Suprapubic skin (tissue), 4 donors: ENCODE measurements at places on chromosomes 2 and 18. TPM values are rescaled to one million over a fixed set of nuclear protein-coding genes. Genes with fewer than 3 reads are reported as not detected.

Gene NTSR2
- not detected for total RNA-seq

Gene GPAT2
- total RNA-seq = 2.4 TPM

Gene MAP2
- total RNA-seq = 52.0 TPM

Gene DTNA
- total RNA-seq = 3.0 TPM

Gene SCN1A
- total RNA-seq = not detected

Gene HAAO
- total RNA-seq = 6.6 TPM

Gene CAMKMT
- 8.1 TPM for total RNA-seq

Gene MCFD2
- total RNA-seq = 40.5 TPM

Gene TUBA4A
- total RNA-seq = 530 TPM

Gene AOX1
- 22.2 TPM for total RNA-seq

Gene PPP4R3B
- total RNA-seq = 69.2 TPM

Gene NR4A2
- total RNA-seq = 9.5 TPM

Gene LYG2
- total RNA-seq = 16.0 TPM

Gene DAPL1
- 158 TPM for total RNA-seq

Gene SPR
- total RNA-seq = 14.2 TPM

DNA sequence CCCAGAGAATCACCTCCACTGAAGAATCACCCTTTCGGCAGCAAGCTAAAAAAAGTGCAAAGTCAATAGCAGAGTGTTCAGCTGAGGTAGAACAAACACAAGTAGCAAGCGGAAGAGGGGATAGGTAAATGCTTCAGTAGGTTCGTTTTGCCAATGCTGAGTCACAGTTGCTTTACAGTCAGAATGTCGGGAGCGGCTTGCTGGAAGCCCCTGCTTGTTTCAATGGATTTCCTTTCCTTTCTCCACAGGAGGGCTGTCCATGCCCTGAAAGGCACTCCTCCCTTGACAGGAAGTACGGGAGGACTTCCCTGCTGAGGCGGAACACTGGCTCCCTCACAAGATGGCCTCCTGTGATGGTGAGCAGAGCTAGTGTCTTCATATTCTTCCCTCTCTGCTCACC is 146.2 kb upstream of the LYPD1 start:
- H3K36me3 ChIP-seq = no peaks in the 10 kb centered on the region
- no peaks in the 10 kb centered on the region for H3K4me1 ChIP-seq
- no peak overlapping the region for H3K4me3 ChIP-seq

GRCh38 chr2:210443527-210443926 is 33.0 kb downstream of the LANCL1 start:
- H3K36me3 ChIP-seq = peaks cover 38% of the 10 kb centered on the region
- H3K4me3 ChIP-seq = no peak overlapping the region
- H3K27me3 ChIP-seq = no peaks in the 10 kb centered on the region
- no peaks in the 10 kb centered on the region for H3K4me1 ChIP-seq

DNA sequence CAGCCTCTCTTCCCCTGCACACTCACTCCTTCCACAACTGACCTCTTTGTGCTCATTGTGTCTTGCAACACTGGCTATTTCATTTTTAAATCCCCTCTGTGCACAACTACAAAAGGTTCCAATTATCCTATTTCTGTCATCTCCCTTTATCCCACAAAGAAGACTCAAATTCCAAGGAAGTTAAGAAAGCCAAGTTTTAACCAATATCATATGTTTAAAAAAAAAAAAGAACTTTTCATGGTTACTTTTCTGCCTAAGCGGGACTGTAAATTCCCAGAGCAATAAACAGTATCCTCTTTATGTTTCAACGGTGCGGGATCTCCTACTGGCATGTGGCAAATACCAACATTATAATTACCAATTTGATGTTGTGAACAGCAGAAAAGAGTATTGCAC is 83.8 kb downstream of the DOCK10 start:
- H3K27me3 ChIP-seq = no peaks in the 10 kb centered on the region
- no peaks in the 10 kb centered on the region for H3K36me3 ChIP-seq
- no peak for DNase-seq
- peaks cover 18% of the 10 kb centered on the region for H3K4me1 ChIP-seq
- no peak overlapping the region for H3K27ac ChIP-seq
- H3K4me3 ChIP-seq = no peak overlapping the region

DNA sequence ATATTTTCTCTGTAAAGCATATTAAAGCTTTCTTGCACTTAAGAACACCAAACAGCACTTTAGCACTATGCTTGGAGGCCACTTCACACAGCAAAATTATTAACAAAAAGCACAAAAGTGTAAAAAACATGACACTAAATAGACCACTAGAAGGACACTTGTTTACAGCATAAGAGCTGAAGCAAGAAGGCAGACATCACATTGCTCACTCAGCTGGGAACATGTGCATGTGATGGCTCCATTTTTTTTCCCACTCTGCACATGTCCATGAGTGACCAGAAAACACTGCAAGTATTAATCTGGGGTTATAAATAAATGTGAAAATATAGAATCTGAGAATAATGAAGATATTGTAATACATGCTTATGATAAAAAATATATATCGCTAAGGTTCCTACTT is 103.1 kb upstream of the MAPRE2 start:
- H3K4me1 ChIP-seq = no peaks in the 10 kb centered on the region
- DNase-seq = no peak
- no peak overlapping the region for H3K4me3 ChIP-seq
- no peaks in the 10 kb centered on the region for H3K27me3 ChIP-seq
- no peaks in the 10 kb centered on the region for H3K36me3 ChIP-seq
- H3K27ac ChIP-seq = no peak overlapping the region

DNA sequence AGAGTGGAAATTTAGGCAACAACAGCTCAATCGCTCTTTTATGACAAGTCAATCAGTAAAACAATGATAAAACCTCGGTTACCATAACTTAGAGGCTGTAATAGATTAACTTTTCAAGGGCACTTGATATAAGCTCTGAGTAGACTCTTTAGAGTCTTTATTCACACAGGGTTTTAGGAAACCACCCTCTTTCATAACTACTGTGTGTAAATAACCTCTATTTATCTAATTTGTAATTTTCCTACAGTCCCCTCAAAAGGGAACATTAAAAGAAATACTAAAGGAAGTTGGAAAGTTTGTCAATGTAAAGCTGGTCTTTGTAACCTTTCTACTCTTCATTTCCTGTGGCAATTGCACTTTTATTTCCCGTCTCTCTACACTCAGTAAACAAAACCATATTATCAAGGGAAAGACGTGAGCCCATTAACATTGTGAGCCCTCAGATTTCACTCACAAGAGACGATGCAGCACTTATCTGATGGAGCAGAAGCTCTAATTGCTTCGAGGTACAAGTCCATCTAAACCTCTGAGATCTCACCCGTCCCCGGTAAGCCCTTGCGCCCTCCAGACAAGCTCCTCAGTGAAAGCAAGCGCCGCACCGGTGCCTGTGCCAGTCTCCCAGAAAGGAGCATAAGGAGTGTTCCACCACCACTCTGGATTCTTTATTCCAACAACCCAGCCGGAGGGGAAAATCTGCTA is 1.1 kb upstream of the HOXD1 start:
- H3K36me3 ChIP-seq = no peaks in the 10 kb centered on the region
- peak overlapping the region; percentile 62 for H3K4me3 ChIP-seq
- DNase-seq = peak; percentile 60
- H3K27me3 ChIP-seq = peaks cover 82% of the 10 kb centered on the region
- H3K27ac ChIP-seq = no peak overlapping the region

DNA sequence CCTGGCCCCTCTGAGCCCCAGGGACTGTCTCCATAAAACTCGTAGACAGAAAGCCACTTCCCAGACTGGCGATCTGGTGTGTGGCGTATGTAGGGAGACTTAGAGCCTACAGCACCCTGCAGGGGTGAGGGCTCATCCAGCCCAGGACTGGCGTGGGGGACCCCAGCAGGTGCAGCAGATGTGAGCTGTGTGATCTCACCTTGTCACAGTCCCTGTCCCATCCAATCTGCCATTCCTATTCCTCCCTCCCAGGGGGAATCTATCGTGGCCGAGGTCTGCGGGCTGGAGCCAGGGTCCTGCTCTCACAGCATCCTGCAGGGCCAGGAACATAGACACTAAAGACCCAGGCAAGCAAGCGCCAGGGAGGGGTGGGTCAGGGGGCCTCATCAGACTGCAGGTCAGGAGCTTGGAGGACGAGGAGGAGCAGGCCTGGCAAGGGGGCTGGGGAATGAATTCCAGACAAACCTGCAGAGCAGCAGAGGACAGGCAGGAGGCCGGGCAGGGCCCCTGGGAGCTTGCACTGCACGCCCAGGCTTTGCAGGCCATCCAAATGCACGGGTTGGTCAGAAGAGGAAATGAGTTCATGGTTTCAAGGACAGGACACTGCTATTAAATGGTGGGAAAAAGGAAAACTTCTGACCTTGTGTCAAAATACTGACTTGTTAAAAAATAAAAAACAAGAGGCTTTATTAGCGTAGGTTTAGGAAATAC is 32.5 kb downstream of the HS6ST1 start:
- H3K27me3 ChIP-seq = no peaks in the 10 kb centered on the region
- H3K4me1 ChIP-seq = peaks cover 43% of the 10 kb centered on the region
- H3K27ac ChIP-seq = no peak overlapping the region
- no peak for DNase-seq

DNA sequence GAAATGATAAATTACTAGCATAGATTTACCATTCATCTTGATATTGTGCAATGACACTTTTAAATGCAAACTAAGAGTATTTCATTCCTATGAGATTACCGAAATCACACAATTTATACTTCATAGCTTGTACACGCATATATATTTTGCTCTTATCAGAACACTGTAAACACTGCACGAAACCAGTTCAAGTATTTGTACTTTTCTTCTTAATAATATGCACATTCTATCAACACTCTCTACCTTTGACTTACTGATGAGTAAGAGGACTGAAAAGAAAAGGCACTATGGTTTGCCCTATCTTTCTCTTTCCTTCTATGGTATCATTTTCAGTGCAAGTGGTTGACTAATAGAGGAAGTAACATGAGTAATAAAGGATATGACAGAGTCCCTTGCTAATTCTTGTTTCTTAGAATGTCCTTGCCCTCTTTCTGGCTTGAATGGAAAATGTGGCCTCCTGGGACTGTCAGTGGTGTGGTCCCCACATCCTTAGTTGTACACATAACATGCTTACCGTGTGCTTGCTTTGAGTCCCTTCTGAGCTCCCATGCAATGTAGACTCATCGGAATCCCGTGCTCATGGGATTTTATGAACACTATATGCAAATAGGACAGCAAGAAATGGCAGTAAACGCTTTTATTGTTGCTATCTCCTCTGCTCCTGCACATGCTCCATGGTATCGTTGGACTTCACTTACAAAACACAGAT is 363.5 kb upstream of the TNP1 start:
- no peaks in the 10 kb centered on the region for H3K36me3 ChIP-seq
- H3K4me3 ChIP-seq = no peak overlapping the region
- H3K27me3 ChIP-seq = no peaks in the 10 kb centered on the region

GRCh38 chr18:48663931-48664847 is 125.4 kb downstream of the CTIF start:
- H3K4me3 ChIP-seq = no peak overlapping the region
- no peak for DNase-seq
- peaks cover 7% of the 10 kb centered on the region for H3K4me1 ChIP-seq
- peaks cover 21% of the 10 kb centered on the region for H3K36me3 ChIP-seq
- H3K27me3 ChIP-seq = no peaks in the 10 kb centered on the region
- H3K27ac ChIP-seq = no peak overlapping the region

- H3K4me3 ChIP-seq = no peak overlapping the region
- no peaks in the 10 kb centered on the region for H3K27me3 ChIP-seq
Measured at GRCh38 chr2:17915811-17916518, 37.5 kb downstream of the KCNS3 start.

- no peak overlapping the region for H3K27ac ChIP-seq
- H3K27me3 ChIP-seq = no peaks in the 10 kb centered on the region
- no peak for DNase-seq
- H3K4me1 ChIP-seq = no peaks in the 10 kb centered on the region
Measured at GRCh38 chr2:86433137-86433536, 8.0 kb upstream of the KDM3A start.

- H3K27me3 ChIP-seq = no peaks in the 10 kb centered on the region
- peaks cover 54% of the 10 kb centered on the region for H3K4me1 ChIP-seq
- peak overlapping the region; percentile 91 for H3K27ac ChIP-seq
- no peaks in the 10 kb centered on the region for H3K36me3 ChIP-seq
Measured at GRCh38 chr2:28377984-28378678, 14.5 kb upstream of the FOSL2 start.

DNA sequence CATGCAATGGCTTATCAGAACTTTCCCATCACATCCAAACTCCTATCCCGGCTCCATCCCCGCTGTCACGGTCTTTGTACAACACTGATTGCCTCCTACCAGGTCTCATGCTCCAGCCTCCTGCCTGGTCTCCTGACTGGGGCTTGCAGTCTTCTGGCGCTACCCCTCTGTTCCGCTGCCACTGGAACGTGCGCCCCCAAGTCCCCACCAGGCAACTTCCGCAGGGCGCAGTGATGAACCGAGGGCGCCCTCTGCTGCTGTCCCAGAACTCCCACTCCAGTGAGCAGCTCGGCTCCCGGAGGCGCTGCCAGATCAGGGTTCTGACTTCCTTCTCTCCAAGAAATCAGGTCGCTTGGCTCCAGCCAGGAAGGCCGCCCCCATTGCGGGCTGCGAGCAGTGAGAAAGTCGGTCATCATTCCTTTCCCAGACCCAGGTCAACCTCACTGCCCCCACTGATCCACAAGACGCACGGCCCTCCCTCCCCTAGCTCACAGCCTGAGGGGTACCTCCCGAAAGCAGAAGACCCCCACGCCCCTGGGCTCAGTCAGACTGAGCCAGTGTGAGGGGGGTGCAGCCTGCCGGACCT is 43.9 kb upstream of the RAB11FIP5 start:
- H3K27ac ChIP-seq = no peak overlapping the region
- H3K27me3 ChIP-seq = peaks cover 26% of the 10 kb centered on the region
- DNase-seq = no peak
- H3K4me3 ChIP-seq = no peak overlapping the region
- H3K4me1 ChIP-seq = peaks cover 3% of the 10 kb centered on the region

DNA sequence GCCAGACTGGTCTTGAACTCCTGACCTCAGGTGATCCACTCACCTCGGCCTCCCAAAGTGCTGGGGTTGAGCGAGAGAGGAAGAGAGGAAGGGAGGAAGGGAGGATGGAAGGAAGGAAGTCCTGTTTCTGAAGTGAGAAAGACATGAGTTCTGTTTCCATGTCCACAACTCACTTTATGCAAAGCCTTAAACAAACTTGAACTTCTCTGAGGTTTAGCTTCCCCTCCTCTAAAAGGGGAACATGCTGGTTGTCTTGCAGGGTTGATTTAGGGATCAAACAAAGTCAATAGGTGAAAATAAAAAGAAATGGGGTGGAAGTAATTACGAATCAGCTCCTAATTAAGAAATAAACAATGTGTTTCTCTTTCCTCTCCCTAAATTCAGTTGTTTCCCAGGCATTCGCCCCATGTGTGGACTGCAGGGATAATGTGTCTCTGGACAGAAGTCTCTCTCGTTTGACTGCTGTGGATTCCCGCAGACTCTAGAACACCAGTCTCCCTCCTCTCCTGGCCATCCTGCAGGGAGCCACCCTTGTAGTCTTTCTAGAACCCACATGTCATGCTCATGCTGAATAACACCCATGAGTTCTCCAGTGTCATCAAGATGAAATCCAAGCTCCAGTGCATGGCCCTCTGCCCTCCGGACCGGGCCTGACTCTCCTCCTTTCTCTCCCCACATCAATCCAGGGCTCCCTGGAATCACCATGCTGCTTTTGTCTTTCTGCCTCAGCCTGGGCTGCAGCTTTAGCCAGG is 229.3 kb upstream of the TRIB2 start:
- no peak for DNase-seq
- no peaks in the 10 kb centered on the region for H3K27me3 ChIP-seq
- H3K4me1 ChIP-seq = no peaks in the 10 kb centered on the region
- no peak overlapping the region for H3K4me3 ChIP-seq
- no peaks in the 10 kb centered on the region for H3K36me3 ChIP-seq
- no peak overlapping the region for H3K27ac ChIP-seq

- no peak overlapping the region for H3K27ac ChIP-seq
- no peak overlapping the region for H3K4me3 ChIP-seq
- no peaks in the 10 kb centered on the region for H3K4me1 ChIP-seq
- H3K36me3 ChIP-seq = no peaks in the 10 kb centered on the region
- H3K27me3 ChIP-seq = no peaks in the 10 kb centered on the region
- no peak for DNase-seq
Measured at GRCh38 chr2:18384242-18384641, 176.2 kb downstream of the RDH14 start.
